ENCODE measurements at places on chromosomes 7 and 10.

DNA sequence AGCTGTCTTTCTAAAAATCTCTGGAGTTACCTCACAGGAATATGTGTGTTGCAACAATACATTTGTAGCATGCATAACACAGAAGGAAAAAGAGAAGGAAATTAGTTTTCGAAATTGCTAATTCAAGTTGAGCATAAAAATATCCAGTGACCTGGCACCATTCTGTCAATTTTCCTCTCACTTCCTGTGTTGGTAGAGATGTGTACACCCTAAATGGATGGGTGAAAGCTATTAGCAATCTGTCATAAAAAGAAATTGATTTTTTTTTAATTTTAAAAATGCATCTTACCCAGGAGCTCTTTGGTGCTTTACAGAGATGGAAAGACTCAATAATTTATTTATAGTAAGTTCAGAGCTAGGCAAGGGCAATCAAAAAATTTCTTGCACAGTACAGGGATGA, 333.3 kb upstream of the TMEM229A start:
- DNase-seq: no peak

DNA sequence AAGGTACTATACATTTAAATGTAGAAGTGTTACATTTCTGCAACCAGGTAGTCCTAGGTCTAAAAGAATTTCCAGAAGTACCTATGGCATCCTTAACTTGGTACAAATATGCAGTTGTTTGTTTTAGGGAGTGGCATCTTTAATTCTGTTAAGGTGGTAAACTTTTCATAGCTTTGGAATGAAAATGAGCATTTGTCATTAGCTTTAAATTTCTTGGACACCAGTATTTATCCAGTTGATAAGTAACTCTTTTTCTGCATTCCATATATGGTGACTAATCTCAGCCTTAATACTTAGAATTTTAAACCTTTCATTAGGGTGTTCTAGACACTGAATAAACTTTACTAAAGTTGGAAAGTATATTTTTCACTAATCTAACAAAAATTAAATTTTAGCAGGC, 10.8 kb downstream of the SLF2 start:
- DNase-seq: no peak

GRCh38 chr10:34078745-34079470, 736.2 kb downstream of the PARD3 start:
- DNase-seq: no peak

GRCh38 chr10:71294091-71294561, 24.9 kb upstream of the SLC29A3 start:
- DNase-seq: no peak

- DNase-seq: no peak
Observed at GRCh38 chr7:46960970-46961369, 620.9 kb downstream of the TNS3 start.
